ENCODE measurements at places on chromosomes 16 and 17. TPM values are rescaled to one million over a fixed set of nuclear protein-coding genes. Genes with fewer than 3 reads are reported as not detected.

The PER1 gene
- total RNA-seq: 37.2 TPM

The CCDC92B gene
- 0.87 TPM for total RNA-seq

GRCh38 chr16:29995324-29995910 is at the start of gene HIRIP3:
TSS of gene HIRIP3 (minus strand) at chr16:29995617. CDS start at chr16:29995605, 12 bp downstream.
- peak; percentile 68 for DNase-seq

- no peak for DNase-seq
These were observed 12.6 kb downstream of the PHB1 start for GRCh38 chr17:49401971-49402611.

DNA sequence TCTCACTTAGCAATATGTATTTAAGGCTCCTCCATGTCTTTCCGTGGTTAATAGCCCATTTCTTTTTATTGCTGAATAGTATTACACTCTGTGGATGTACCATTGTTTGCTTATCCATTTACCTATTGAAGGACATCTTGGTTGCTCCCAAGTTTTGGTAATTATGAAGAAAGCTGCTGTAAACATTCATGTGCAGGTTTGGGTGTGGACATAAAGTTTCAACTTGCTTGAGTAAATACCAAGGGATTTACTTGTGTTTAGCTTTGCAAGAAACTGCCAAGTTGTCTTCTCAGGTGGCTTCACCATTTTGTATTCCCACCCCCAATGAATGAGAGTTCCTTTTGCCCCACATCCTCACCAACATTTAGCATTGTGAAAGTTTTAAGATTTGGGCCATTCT is 9.5 kb downstream of the LRRC36 start:
- no peak for DNase-seq

GRCh38 chr17:6551356-6551755 is 5.0 kb downstream of the PITPNM3 start:
- no peak for DNase-seq

DNA sequence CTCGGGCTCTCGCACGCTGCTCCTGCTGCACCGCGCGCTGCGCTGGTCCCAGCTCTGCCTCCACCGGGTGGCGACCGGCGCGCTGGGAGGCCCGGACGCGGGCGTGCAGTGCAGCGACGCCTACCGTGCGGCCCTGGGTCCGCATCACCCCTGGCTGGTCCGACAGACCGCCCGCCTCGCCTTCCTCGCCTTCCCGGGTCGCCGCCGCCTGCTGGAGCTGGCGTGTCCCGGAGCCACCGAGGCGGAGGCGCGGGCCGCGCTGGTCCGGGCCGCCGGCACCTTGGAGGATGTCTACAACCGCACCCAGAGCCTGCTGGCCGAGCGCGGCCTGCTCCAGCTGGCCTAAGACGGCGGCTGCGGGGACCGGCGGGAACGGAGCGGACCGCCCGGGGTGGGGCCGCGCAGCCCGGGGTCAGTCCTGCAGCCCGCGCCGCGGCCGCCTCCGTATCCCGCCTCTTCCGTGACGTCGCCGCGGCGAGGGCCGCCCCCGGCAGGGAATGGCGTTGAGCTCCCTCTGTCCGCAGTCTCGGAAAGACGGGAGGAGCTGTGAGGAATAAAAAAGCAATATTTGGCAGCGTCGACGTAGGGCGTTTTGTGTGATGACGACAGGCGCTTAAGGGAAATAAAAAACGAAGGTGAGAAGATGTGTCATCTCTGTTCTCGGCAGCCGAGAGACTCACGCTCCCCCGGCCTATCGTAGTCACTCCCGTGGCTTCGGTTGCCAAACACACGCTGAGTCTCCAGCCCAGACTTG is 1.4 kb downstream of the GLTPD2 start:
- DNase-seq: peak; percentile 85

- DNase-seq: peak; percentile 69
These were observed 352 bp downstream of the MARF1 start for GRCh38 chr16:15642557-15643047.

Data from progenitor cell of endocrine pancreas (in vitro differentiated cells).